ENCODE measurements at places on chromosomes 2 and 18.

DNA sequence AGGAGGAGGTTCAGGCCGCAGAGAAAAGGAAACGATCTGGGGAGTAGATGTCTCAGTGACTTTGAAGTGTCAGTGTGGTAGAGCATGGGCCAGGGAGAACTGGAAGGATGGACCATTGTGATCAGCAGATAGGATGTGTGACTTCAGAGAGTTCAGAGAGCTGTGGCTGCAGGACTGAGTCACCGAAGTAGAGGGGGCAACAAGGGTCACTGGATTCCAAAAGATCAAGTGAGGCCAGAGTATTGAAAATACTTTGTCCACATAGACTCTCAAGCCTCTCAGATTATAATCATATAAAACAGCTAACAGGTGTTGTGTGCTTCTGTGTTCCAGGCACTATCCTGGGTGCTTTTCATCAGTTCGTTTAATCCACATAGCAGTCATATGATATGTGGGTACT, 99.4 kb downstream of the CRIM1 start:
- DNase-seq = no peak

DNA sequence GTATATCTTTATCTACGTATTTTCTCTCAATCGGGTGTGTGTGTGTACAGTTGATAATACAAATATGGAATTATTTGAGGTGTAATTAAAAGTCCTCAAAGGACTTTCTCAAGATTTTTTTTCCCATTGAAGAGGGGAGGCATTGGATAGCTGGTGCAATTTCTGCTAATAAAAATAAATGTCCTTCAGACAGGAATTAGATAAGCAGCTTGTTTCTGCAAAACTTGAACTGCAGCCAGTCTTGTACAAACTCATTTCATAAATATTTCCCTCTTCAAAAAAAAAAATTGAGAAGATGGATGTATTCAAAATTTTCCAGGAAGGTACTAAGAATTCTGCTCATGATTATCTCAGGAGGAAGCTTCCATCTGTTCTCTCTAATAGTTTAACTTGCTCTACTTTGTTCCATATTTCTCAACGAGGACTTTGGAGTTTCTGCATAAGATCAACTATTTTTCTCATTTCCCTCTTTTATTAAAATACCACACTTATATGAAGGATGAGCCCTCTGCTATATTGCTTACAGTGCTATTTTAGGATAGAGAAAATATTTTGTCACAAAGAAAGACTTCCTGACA, 33.0 kb upstream of the GLS start:
- DNase-seq = no peak

DNA sequence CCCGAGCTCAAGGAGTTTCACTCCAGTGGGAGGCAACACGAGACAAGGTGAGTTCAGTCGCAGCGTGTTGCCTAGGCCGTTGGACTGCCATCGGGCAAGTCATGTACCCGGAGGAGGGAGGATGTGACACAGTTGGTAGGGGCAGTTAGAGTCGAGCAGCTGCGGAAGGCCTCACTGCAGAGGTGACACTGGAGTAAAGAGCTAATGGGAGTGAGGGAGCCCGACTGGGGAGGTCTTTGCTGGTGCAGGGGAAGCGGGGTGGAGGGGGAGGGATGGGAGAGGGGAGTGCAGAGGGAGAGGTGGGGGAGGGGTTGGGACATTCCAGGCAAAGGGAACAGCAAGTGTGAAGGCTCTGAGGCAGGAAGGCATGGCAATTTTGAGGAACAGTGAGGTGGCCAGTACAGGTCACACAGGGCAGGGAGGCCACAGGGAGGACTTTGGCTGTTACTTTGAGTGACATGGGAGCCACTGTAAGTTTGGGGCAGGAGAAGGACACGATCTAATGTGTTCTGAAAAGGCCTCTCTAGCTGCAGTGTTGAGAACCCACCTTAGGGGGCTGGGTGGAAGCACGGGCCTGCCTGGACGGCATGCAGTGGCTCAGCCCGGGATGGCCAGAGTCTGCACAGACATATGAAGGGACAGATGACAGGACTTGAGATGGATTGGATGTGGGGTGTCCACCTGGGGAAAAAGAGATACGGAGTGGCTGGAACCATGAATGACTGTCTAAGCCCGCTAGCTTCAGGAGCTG, 61.1 kb downstream of the KCNF1 start:
- no peak for DNase-seq

- no peak for DNase-seq
Measured at GRCh38 chr18:7146067-7146466, 28.5 kb upstream of the LAMA1 start.

GRCh38 chr2:25757906-25758305, 84.5 kb upstream of the DTNB start:
- DNase-seq = no peak

DNA sequence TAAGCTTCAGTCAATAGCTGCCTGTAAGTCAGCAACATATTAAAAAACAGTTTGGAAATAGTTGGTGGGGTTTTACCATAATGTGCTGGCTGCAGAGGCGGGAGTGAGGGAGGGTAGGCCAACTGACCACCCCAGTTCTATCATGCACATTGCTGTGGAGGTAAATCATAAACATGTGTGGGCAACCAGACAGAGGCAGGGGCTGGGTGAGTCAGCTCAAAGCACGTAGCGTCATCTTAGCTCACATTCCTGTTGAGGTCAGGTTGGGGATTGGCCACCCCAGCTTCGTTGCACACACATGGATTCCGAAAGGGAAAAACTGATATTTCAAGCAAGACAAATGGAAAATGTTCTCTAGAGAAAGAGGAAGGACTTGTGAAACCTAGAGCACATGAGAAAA, 19.5 kb downstream of the GPR45 start:
- no peak for DNase-seq

DNA sequence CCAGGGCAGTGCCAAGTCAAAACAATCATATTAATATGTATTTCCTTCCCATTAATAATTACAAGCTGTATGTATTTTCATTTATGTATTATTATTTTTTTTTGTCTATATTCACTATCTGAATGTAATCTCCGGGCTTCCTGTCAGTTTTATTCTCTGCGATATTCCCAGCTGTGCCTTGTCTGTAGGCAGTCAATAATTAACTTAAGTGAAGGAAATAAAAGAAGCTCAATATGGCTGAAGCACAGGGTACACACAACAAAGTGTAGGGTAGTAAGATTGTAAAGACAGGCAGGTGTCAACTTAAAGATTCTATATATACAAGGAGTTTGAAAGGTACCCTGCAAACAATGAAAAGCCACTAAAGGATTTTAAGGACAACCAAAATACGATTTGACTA, 122.9 kb downstream of the ROCK1 start:
- no peak for DNase-seq

DNA sequence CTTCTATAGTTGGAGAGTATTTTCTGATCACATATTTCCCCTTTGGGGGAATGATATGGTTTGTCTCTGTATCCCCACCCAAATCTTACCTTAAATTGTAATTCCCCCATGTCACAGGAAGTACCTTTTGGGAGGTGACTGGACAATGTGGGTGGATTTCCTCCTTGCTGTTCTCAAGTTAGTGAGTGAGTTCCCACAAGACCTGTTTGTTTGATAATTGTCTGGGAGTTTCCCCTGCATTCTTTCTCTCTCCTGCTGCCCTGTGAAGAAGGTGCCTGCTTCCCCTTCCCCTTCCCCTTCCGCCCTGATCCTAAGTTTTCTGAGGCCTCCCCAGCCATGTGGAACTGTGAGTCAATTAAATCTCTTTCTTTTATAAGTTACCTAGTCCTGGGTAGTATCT, 222.7 kb upstream of the SLC39A10 start:
- DNase-seq = no peak

GRCh38 chr18:26073758-26074157, 16.7 kb downstream of the SS18 start:
- DNase-seq = no peak

DNA sequence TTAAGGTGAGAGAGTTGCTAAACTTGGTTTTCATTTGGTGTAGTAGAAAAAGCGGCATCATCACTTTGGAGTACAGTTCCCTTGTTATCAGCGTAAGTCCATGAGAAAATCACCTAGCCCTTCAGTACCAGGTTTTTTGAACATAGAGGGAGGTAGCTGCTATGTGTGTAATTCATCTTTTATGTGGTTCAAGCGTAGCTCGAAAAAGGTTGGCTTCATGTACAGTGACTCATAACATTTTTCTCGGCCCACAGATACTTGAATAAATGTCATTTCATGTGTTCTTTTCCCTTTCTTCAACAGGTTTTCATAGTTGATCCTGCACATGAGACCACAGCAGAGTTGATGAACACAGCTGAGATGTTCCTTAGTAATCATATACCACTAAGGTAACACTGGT, 43.6 kb downstream of the UGGT1 start:
- no peak for DNase-seq

- no peak for DNase-seq
Measured at GRCh38 chr18:48597110-48597509, 58.3 kb downstream of the CTIF start.

DNA sequence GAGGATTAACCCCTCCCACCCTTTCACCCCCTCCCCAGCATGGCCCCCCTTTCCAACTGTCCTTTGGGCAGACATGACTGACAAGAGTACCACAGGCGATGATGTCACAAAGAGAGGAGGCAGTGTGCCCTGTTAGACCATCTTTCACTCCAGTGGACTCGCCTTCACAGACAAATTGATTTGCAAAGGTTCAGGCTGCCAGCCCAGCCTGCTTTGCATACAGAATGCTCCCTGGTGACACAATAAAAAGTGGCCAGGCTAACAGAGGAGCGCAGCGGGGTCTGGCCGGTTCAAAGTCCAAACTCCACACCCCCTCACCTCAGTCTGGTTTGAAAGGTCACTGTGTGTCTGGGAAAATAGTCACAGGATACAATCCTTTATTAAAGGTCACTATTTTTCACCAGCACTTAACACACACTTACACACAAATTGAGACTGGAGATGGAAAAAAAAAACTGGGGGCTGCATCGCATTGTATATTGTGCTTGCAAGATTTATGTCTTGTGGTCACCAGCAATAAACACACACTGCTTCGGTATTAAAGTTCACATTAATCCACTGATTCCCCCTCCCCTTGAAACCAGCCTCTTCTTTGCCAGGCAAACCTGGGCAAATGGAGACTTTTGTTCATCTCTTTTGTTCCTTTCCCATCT, 236.9 kb downstream of the BCL11A start:
- DNase-seq = no peak

- no peak for DNase-seq
Measured at GRCh38 chr2:202161151-202161835, 77.1 kb downstream of the SUMO1 start.

DNA sequence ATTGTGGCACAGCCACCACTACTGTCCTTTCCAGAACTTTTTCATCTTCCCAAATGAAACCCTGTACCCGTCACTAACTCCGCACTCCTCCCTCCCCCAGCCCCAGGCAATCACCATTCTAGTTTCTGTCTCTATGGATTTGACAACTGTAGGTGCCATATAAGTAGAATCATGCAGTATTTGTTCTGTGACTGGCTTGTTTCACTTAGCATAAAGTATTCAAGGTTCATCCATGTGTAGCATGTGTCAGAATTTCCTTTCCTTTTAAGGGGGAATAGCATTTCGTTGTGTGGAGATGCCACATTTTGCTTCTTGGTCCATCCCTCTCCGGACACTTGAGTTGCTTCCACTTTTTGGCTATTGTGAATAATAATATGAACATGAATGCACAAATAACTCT, 842 bp upstream of the CKAP2L start:
- no peak for DNase-seq

DNA sequence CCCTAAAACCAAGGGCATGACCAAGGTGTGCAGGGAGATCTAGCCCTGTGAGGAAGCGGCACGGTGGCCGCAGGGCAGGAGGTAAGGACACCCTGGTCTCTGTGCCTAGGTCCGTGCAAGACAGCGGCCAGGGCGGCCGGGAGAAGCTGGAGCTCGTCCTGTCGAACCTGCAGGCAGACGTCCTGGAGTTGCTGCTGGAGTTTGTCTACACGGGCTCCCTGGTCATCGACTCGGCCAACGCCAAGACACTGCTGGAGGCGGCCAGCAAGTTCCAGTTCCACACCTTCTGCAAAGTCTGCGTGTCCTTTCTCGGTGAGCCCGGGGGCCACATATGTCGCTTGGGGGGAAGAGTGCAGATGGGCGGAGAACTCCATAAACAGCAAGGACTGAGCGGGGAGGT, 235.4 kb downstream of the ATAD2B start:
- DNase-seq = no peak

GRCh38 chr2:127355407-127356008, 32.3 kb downstream of the MAP3K2 start:
- no peak for DNase-seq

DNA sequence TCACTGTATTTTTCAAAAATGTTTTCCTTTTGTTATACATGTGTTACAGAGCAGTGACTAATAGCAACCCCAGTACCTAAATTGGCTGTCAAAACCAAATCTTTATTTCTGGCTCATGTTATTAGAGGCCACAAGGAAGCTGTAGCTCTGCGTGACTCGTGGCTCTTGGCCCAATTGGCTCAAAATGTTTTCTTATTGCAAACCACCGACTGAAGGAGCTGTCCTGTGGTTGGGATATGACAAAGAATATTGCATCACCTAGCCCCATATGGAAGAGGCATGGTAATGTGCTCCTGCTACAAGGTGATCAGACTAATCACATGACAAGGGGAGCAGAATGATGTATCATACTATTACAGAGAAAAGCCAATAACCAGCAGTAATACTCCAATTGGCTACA, 1058.5 kb downstream of the CBLN2 start:
- DNase-seq = no peak

DNA sequence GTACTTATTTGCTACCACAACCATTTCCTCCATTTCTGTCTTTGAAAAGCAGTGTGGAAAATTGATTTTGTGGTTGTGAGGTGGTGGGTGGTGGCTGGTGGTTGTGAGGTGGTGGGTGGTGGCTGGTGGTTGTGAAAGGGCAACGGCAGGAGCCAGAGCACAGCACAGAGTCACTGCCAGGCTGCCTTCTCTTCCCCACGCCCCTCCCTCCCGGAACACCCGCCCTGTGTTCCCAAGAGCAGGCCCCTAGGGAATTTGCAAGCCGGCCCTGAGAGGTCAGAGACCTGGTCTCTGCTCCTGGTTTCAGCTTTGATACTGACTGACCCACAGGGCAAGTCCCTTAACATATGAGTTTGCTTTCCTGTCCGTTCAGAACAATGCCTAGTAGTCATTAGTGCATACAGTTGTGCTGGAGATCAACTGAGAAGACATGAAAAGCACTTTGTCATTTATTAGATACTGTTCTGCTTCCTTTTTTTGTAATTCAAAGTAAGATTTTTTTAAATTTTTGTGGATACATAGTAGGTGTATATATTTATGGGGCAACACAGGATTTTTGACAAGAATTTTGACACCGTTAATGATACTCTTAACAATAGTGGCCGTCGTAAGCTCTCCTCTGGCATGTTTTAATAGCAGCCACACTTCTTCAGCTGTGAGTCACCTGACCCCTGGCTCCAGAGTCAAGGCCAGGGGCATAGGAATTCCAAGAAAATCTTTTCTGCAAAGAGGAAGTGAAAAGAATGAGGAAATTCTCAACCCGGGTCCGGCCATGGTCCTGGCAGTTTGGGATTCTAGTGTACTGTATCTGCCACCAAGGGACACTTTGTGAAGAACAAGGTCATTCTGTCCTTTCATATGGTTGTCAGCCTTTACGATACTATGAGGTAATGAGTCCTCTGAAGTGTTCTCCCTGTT, 53.2 kb downstream of the ITGA6 start:
- DNase-seq = no peak

DNA sequence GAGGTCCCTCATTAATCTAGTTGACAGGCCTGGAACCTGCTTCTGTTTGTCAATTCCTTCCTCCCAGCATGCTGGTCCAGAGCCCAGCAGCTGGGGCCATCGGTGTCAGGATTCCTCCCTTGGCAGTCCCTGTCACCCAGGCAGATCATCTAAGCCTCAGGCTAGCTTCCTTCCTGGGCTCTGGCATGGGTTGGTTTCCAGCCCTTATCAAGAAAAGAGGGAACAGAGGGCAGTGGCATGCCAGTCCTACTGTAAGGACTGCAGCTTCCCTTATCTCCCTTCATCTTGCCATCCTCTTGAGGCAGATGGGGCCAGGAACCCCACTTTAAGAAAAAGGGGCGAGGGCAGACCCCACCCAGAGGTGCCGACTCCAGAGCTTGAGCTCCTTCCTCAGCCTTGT, 10.9 kb upstream of the KCNK3 start:
- no peak for DNase-seq

Data from activated T-cell treated with anti-CD3 and anti-CD28 coated beads for 24 hours (primary cell).